ENCODE measurements at places on chromosomes 3 and 15. TPM values are rescaled to one million over a fixed set of nuclear protein-coding genes. Genes with fewer than 3 reads are reported as not detected.

DNA sequence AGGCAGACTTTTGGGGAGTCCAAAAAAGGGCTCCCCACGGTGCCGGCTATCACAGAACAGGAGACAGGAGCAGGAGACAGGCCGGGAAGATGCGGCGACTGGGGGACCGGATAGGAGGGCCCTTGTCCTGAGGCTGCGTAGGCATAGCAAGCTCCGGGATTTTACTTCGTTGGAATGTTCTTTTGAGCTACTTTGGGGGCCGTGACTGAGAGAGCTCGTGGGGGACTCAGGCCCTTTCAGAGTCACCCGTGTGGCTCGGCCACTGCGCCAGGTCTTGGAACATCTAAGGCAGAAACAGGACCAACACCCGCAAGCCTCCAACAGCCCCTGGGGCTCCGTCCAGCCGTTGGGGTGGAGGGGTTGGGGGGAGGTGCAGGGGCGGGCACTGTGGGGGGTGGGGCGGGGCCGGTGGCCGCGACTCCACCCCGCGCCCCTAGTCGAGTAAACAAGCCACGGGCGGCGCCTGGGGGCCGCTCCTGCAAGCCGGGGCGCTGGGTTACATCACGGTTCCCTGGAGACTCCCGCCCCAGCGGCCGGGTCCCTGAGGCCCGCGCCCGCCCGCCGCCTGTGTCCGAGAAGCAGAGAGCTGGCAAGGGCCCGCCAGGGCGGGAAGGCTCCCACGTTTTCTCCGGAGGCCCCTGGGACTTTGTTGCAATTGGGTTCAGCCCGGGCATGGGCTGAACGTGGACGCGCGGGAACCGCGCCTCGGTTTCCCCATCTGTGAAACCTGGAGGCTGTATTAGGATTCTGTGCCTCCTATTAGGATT, 23.3 kb upstream of the C15orf39 start:
- DNase-seq = peak; percentile 14

GRCh38 chr3:55180936-55181535, 253.2 kb upstream of the LRTM1 start:
- DNase-seq = no peak

- DNase-seq = no peak
These were observed 90.3 kb downstream of the MEX3B start for GRCh38 chr15:81955382-81956062.

GRCh38 chr3:172751175-172751704, 714 bp downstream of the ECT2 start:
- no peak for DNase-seq

- no peak for DNase-seq
These were observed 27.1 kb downstream of the FILIP1L start for GRCh38 chr3:100087198-100087597.

DNA sequence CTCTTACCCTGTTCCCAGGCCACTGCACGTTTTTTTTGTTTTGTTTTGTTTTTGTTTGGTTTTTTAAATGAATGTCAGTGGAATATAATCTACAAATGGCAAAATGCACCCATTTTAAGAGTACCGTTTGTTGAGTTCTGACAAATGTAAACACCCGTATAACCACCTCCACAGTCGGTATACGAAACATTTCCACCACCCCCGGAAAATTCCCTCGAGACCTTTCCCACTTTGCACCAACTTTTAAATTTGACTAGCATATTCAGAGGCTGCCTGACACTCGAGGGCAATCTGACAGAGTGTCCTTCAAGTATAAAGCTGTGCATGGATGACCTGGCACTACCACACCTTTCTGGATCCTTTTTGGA, 613 bp upstream of the ARHGEF3 start:
- DNase-seq = no peak

GRCh38 chr3:158771982-158772381, 29.9 kb upstream of the MFSD1 start:
- no peak for DNase-seq

DNA sequence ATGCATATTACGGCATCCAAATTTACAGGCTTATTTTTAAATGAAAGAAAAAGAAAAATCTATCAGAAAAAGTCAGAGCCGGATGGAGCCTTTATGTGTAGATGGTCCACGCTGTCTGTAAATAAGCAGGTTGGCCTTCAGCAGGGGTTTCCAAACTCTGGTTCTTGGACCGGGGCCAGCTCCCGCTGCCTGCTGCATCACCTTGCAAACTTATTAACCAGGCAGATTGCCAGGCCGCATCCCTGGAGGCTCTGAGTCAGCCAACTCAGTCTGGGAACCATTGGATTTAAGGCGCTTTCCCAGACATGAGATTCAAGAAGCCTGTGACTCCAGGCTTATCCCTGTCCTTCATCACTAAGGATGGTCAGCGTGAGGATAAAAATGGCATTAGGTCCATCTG, 212.4 kb downstream of the OPA1 start:
- DNase-seq = no peak

GRCh38 chr15:85536341-85536740, 155.9 kb downstream of the AKAP13 start:
- DNase-seq = no peak

- DNase-seq = no peak
These were observed 6.6 kb upstream of the STARD5 start for GRCh38 chr15:81330366-81331090.

DNA sequence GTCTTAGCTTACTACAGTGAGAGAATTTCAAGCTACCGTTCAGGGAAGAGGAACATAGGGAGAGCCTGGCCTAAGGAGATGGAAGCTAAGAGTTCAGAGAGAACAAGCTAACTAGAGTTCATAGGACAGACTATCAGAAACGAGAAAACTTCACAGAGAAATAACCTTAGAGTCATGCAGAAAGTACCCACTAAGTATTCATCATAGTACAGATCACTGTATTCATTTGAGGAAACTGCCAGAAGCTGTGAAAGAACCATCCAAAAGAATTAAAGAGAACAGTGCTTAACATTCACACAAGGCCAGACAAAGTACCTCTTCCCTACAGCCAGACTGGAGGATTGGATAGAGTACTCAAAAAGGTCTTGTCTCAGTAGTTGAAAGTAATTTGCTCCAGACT, 15.2 kb upstream of the GBE1 start:
- DNase-seq = no peak

DNA sequence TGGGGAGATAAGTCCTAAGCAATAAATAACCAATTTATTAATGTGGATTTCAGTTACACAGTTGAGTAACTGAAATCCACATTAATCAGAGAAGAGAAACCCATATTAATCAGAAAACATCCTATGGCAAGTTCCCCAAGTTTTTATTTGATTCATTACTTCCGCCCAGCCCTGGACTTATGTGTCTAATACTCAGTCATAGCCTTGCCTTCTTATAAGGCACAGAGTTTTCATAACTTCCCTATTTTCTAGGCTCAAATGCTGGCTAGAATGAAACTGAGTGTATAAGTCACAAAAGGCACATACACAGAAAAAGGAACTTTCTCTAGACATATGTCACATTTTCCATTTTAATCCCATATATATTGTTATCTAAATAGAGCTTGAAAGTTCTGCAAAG, 28.8 kb downstream of the CD47 start:
- DNase-seq = no peak

GRCh38 chr3:131597816-131598215, 95.0 kb upstream of the MRPL3 start:
- no peak for DNase-seq

- DNase-seq = no peak
These were observed 84.9 kb upstream of the ACP3 start for GRCh38 chr3:132232231-132232792.

GRCh38 chr3:140377644-140378043, 300.2 kb upstream of the TRIM42 start:
- DNase-seq = no peak

DNA sequence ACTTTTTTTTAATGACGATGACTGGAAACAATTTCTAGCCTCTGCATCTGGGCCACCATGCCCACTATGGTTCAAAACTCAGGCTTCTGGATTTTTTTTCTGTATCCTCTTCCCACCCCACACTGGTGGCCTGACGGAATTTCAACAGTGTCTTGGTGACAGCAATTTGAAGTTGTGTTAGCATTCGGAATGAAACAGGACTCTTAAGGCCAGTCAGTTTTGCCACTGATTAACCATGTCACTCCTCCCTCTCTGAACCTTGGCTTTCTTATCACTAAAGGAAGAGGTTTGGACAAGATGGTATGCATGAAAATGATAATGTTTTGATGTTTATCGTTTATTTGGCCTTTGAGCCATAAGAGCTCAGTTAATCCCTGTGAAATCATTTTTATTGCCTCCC, 41.6 kb upstream of the BDH1 start:
- no peak for DNase-seq

DNA sequence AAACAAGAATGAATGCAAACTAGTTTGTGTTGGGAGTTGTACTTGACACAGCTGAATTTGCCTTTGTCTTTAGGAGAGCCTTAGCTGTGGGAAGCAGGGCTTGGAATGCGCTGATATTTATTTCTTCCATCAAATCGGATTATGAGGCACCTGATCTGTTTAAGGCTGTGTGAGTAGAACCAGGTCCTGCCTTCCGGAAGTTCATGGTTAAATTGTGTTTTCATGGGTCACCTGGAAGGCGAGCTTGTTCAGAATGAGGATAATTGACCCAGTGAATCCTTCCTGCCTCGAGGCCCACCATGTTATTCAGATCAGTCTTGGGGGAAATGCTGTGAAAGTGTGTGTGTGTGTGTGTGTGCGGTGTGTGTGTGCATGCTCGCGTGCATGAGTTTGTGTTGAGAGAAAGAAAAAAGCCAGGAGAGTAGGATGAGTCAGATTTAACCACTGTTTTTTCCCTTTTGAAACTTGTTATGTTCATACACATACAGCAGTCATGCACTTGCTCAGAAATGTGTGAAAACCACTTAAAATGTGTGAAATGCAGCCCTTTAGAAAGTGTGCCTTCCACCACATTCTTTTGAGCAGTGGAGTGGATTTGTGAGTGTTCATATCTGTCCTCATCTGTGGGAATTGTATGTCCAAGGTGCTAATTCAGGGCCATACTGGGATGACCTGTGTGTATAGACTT, 36.7 kb downstream of the SMAD3 start:
- DNase-seq = peak; percentile 45

- DNase-seq = no peak
These were observed 68.4 kb upstream of the HACD2 start for GRCh38 chr3:123653221-123653682.

GRCh38 chr3:103105206-103105605, 670.4 kb downstream of the ZPLD1 start:
- no peak for DNase-seq

GRCh38 chr3:71360764-71361163, 222.8 kb downstream of the FOXP1 start:
- DNase-seq = no peak

DNA sequence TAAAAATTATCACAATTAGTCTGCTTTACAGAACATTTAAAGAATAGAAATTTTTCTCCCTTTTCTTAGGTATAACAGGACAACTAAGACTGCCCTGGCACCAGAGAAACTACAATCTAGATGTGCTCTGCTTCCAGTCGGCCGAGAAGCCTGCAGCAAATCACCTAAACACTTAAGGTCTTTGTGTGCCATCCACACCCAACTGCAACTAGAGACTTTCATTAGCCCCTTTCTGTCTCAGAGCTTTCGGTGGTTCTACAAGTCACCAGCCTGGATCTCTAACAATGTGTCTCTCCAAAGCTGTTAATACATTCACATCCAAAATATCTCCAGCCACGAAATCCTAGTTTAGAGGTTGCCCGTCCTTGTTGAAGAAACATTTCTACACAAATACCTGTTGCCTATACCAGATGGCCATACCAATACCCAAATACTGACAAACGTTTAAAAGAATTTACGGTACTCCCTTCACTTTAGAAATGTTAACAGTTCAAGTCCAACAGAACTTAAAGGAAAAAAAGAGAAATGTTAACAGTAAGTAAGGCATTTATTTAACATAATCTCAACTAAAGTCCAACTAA, 6.7 kb downstream of the PRC1 start:
- DNase-seq = no peak

The GOLGA8N gene
- 4.0 TPM for total RNA-seq

The ANKUB1 gene
- not detected for total RNA-seq

The TEX55 gene
- total RNA-seq = not detected

The ROPN1 gene
- not detected for total RNA-seq

The TMEM207 gene
- not detected for total RNA-seq

The MYRIP gene
- total RNA-seq = not detected

The GOLGA6B gene
- total RNA-seq = not detected

The TTBK2 gene
- total RNA-seq = 7.9 TPM
